NAMALWA (cell line): ENCODE measurements at places on chromosomes 7 and 10.

DNA sequence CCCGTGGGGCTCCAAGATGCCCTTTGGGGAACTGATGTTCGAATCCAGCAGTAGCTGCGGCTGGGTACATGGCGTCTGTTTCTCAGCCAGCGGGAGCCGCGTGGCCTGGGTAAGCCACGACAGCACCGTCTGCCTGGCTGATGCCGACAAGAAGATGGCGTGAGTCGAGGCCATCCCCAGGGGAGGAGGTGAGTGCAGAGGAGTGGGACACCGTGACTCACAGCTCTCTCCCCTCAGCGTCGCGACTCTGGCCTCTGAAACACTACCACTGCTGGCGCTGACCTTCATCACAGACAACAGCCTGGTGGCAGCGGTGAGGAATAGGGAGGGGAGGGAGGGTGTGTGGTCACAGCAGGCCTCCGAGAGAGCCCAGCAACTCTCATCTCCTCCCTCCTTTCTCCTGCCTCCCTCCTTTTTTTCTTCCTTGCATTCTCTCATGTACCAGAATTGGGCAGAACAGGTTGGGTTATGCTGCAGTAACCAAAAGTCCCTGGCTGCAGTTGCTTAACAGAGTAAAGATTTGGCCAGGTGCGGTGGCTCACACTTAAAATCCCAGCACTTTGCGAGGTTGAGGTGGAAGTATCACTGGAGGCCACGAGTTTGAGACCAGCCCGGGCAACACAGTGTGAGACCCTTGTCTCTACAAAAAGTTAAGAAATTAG is 16.5 kb downstream of the ARPC1B start:
- DNase-seq, result no peak

GRCh38 chr7:99124236-99124635 is 19.7 kb downstream of the SMURF1 start:
- DNase-seq, result no peak

DNA sequence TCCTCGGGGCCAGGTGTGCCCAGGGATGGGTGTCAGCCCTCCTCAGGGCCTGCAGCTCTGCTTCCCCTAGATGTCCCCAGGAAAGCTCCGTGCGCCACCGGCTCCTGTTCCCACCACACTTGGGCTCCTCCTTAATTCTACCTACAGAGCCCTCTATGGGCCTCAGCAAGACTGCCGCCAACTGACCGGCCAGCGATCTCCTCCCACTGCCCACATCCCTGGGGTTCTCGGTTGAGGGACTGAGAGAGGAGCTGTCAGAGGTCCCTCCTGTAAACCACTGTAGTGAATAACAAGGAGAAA is 5.3 kb upstream of the LDB3 start:
- no peak for DNase-seq

DNA sequence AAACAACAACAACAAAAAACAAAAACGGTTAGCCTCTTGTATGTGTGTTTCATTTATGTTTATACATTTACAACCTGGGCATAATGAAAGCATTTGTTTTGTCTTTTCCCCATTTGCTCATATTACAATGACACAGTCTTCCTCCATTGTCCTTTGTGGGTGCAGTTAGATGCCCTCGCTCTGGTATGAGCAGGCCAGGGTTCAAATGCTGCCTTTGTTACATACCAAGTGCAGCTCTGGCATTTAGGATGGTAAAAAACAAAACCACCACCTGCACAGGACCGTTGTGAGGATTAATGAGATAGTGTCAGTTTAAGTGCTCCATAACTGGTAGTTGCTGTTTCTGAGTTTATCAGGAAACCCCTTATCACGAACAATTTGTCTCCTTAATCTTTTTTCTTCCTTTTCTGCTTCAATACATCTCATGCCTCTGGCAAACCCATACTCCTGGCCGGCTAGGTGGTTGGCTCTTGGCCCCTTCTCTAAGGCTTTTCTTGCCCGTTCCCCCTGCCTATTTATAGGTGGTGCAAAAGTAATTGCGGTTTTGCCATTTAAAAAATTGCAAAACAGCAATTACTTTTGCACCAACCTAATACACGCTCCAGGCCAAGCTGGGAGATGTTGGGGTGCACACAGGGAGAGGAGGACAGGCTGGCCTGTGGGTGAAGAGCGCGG is 18.6 kb upstream of the TMEM225B start:
- no peak for DNase-seq

DNA sequence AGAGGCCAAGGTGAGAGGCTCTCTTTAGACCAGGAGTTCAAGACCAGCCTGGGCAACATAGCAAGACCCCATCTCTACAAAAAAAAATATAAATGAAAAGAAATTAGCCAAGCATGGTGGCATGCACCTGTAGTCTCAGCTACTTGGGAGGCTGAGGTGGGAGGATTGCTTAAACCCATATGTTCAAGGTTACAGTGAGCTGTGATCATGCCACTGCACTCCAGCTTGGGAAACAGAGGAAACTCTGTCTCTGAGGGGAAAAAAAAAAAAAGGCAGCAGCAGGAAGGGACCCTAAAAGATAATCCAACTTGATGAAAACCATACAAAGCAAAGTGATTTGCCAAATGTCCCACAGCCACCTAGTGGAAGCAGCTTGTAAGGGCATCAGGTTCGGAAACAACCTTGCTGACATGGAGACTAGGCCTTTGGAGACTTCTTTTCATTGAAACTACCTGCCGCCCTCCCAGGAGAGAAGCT is 15.6 kb upstream of the PBLD start:
- DNase-seq, result peak; percentile 82

GRCh38 chr7:66140924-66141323 is 26.3 kb downstream of the CRCP start:
- no peak for DNase-seq

DNA sequence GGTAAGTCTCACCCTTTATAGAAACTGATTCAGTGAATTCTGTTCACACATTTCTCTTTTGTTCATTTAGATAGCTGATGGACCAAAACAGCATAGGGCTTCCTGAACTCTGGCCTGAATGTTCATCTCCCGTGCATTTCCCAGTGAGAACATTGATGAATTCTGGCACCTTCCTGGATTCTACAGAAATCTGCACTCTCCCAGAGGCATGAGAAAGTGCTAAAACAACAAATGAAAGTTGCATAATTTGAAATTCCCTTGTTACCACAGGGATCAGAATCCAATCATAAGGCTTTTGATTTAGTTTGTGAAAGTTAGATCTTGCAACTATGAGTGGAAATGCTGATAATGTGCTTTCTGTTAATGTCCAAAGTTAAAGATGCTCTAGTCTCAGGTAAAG is 29.7 kb upstream of the SCIN start:
- DNase-seq, result no peak

GRCh38 chr7:87816389-87816788 is 59.8 kb downstream of the SLC25A40 start:
- no peak for DNase-seq

DNA sequence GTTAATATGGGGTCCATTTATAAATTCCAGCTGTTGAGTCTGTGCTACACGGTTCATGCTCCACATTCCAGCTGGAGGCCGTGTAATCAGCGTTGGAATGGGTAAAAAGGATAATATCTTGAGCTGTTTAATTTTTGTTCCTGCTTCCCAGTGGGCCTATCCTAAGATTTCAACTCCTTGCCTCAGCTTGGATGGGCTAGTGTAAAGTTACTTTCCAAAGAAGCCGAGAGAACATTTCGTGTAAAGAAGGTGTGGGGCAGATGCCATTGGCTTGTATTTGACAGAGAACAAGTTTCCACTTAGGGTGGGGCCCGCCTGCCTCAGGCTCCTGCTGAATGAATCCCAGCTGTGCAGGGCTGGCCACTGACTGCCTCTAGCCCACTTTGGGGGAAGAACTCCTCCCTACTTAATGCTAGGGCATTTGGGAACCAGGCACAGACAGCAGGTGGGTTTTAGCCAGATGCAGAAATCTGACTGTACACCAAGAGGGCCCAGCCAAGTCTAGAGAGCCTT is 125.9 kb upstream of the LYZL2 start:
- no peak for DNase-seq

GRCh38 chr10:125721035-125721434 is 1.5 kb downstream of the EDRF1 start:
- DNase-seq, result peak; percentile 70

DNA sequence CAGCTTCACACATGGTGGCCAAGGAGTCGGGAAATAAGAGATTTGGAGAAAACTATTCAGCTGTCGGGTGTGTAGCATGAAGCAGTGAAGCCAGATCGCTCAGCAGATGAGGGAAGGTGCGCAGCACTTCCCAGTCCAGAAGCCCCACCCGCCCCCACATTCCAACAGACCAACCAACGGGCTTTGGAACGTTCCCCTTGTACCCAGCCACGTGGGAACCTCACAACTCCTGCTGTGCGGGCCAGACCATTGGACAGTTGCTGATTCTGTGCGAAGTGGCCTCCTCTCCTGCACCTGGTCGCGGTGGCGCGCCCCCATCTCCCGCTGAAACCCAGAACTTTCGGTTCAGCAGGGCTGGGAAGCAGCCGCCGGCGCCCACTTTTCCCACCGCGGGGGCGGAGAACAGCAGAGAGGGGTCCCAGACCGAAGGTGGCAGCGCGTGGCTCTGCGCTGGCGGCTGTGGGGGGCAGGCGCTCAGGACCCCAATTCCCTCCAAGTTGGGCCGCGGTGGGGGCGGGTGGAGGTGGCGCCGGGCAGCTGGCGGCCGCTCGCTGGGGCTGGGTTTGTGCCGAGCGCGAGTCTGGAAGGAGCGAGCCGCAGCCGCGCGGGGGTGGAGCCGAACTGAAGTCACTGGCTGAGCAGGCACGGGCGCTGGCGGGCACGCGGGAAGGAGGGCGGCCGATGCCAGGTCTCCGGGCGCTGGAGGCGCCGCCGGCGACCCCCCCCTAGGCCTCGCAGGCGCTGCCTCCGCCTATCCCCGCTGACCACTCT is 1301.5 kb upstream of the SORCS1 start:
- DNase-seq, result no peak

GRCh38 chr7:50309721-50310120 is 5.2 kb downstream of the IKZF1 start:
- peak; percentile 53 for DNase-seq

- DNase-seq, result no peak
Observed at GRCh38 chr7:26166684-26167266, 14.8 kb downstream of the NFE2L3 start.

- peak; percentile 54 for DNase-seq
Observed at GRCh38 chr10:71748671-71749191, 24.6 kb downstream of the VSIR start.

GRCh38 chr7:85021101-85021704 is 165.7 kb downstream of the SEMA3D start:
- DNase-seq, result peak; percentile 54

- no peak for DNase-seq
Observed at GRCh38 chr7:41911792-41912191, 208.9 kb upstream of the INHBA start.
